ENCODE measurements at places on chromosomes 1 and 21.

GRCh38 chr1:95353194-95353593 is 119.2 kb downstream of the RWDD3 start:
- no peaks in the 10 kb centered on the region for H3K4me1 ChIP-seq
- H3K4me3 ChIP-seq = no peak overlapping the region
- no peaks in the 10 kb centered on the region for H3K27me3 ChIP-seq
- no peak for DNase-seq
- no peak overlapping the region for H3K27ac ChIP-seq

DNA sequence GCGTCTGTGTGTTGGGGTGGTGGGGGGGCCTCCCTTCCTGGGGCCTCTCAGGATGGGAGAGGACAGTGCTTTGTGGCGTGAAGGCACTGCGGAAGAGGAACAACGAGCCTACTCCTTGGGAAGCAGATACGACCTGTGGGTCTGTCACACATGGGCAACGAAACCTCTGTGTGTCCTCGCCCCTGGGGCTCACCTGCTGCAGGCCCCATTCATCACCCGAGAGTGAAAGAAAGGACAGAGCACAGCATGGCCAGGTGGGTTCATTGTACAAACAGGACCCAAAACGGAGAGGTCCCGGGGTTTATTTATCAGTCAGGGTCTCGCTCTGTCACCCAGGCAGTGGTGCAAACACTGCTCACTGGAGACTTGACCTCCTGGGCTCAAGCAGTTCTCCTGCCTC is 40.1 kb upstream of the LIN9 start:
- no peak for DNase-seq
- no peaks in the 10 kb centered on the region for H3K36me3 ChIP-seq
- no peak overlapping the region for H3K4me3 ChIP-seq
- H3K4me1 ChIP-seq = no peaks in the 10 kb centered on the region

DNA sequence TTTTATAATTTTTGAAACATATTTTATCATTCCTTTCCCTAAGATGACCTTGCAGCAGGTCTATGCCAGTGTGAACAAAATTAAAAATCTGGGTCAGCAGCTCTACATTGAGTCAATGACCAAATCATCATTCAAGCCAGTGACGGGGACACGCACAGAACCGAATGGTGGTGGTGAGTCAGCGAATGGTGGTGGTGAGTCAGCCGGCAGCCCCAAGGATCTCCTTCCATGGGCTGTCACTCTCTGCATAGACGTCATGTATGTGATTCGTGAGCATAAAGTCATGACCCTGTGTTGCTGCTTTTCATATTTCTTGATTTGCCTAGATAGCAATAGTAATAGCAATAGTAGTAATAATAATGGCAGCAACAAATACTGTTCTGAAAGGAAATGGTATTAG is 26.3 kb downstream of the PER3 start:
- H3K27ac ChIP-seq = no peak overlapping the region
- H3K27me3 ChIP-seq = no peaks in the 10 kb centered on the region
- no peaks in the 10 kb centered on the region for H3K4me1 ChIP-seq
- no peak overlapping the region for H3K4me3 ChIP-seq
- peaks cover 90% of the 10 kb centered on the region for H3K36me3 ChIP-seq
- no peak for DNase-seq

DNA sequence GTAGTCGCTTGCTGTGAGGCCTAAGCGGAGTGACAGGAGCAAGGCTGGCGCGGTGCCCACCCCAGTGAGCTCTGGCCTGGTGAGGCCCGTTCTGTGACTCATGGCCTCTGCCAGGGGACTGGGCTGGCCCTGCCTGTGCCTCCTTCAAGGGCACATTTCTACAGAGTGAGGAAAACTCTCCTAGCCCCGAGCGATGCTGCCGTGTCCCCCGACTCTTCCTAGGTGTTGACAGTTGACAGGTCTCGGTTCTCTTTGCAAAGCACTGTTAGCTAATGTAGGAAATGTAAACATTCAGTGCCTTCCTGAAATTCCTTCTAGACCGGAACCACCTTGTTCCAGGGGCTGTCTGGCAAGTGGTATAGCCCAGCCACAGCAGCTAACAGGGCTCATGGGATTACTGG is 43.9 kb downstream of the ABCG1 start:
- H3K27me3 ChIP-seq = no peaks in the 10 kb centered on the region
- H3K36me3 ChIP-seq = no peaks in the 10 kb centered on the region
- peak overlapping the region; percentile 78 for H3K27ac ChIP-seq
- no peak for DNase-seq
- H3K4me3 ChIP-seq = no peak overlapping the region

GRCh38 chr1:158105352-158106095 is 75.2 kb upstream of the CD1D start:
- no peaks in the 10 kb centered on the region for H3K4me1 ChIP-seq
- H3K27me3 ChIP-seq = no peaks in the 10 kb centered on the region
- H3K4me3 ChIP-seq = no peak overlapping the region
- no peak for DNase-seq

- no peak for DNase-seq
- no peaks in the 10 kb centered on the region for H3K36me3 ChIP-seq
- H3K4me1 ChIP-seq = no peaks in the 10 kb centered on the region
- no peak overlapping the region for H3K4me3 ChIP-seq
- no peak overlapping the region for H3K27ac ChIP-seq
Observed at GRCh38 chr1:185987611-185988321, 253.6 kb downstream of the HMCN1 start.

GRCh38 chr1:239536165-239536849 is 149.9 kb downstream of the CHRM3 start:
- H3K27ac ChIP-seq = no peak overlapping the region
- H3K36me3 ChIP-seq = no peaks in the 10 kb centered on the region
- H3K4me3 ChIP-seq = no peak overlapping the region
- no peaks in the 10 kb centered on the region for H3K27me3 ChIP-seq
- no peaks in the 10 kb centered on the region for H3K4me1 ChIP-seq

DNA sequence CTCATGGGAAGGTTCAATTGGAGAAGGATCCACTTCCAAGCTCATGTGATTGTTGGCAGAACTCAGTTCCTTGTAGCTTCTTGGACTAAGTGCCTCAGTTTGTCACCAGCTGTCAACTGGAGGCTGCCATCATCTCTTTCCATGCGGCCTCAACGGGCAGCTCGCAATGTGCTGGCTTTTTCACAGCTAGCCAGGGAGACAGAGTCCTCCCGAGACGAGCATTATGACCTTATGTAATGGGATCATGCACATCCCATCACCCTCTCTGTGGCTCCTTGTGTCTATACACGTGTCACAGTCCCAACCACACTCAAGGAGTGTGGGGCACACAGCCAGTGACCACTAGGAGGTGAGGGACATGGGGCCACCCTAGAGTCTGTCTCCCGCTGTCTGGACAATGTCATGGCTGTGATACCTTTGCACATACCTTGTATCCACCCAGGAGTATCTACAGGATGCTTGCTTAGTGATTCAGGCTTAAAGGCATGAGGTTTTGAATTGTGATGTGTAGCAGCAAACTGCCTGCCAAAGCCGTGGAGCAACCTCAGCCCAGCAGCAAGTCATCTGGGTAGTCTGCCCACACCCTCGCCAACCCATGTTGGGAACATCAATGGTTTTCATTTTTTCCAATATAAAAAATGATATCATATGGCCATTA is 3.9 kb upstream of the KRTAP10-6 start:
- no peaks in the 10 kb centered on the region for H3K4me1 ChIP-seq
- no peaks in the 10 kb centered on the region for H3K36me3 ChIP-seq
- H3K27me3 ChIP-seq = no peaks in the 10 kb centered on the region
- no peak for DNase-seq
- no peak overlapping the region for H3K27ac ChIP-seq
